Putamen (tissue), 1 donor: ENCODE measurements at places on chromosomes 1 and 21.
A peak's percentile ranks its signal among the peaks of the same experiment; 100 is the strongest.

- DNase-seq: no peak
Observed at GRCh38 chr21:29359718-29360117, 61.0 kb downstream of the BACH1 start.

GRCh38 chr1:217275655-217276398 is 355.1 kb downstream of the GPATCH2 start:
- DNase-seq: no peak

GRCh38 chr1:211951856-211952255 is 83.5 kb downstream of the INTS7 start:
- no peak for DNase-seq

- no peak for DNase-seq
Observed at GRCh38 chr1:183419399-183419798, 1.2 kb upstream of the NMNAT2 start.

DNA sequence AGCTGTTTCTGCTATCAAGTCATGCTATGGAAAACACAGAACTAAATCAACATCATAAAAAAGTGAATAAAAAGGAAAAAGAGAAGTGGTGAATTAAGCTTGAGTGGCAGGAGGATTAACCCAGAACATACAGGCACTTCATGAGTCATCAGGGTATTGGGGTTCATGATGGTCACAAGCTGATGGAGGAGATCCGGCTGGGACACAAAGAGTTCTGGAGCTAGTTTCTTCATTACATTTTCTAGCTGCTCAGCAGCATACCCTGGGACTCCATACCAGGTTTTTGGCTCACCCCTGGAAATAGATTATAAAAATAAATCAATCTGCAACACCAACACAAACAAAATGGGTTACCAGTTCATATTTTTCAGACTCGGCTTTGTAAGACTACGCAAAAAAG is 42.5 kb upstream of the SYT2 start:
- no peak for DNase-seq

GRCh38 chr1:50148142-50148923 is 39.6 kb downstream of the ELAVL4 start:
- DNase-seq: no peak

GRCh38 chr1:244863491-244864252 is 671 bp downstream of the HNRNPU start:
- peak; percentile 22 for DNase-seq

- peak; percentile 52 for DNase-seq
Observed at GRCh38 chr1:154407198-154408091, 2.3 kb downstream of the IL6R start.

DNA sequence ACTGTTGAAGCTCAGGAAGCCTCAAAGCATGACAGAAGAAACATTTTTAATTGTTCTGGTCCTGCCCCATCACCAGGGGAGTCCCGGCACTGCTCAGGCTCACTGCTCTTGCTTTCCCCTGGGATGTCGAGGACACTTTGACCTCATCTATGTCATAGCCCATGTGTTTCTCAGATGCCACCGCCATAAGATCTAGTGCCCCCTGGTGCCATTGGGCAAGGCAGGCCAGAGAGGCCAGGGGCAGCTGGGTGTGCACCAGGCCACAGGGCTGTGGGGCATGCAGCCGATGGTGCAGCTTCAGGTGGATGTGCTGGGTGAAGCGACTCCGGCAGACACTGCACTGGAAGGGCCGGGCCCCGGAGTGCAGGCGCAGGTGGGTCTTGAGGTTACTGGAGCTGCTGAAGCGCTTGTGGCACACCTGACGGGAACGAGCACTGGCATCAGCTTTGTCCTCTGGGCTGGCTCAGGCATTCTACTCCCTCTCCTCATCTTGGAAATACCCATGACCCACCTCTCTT is 7.7 kb upstream of the CRYBG2 start:
- no peak for DNase-seq

DNA sequence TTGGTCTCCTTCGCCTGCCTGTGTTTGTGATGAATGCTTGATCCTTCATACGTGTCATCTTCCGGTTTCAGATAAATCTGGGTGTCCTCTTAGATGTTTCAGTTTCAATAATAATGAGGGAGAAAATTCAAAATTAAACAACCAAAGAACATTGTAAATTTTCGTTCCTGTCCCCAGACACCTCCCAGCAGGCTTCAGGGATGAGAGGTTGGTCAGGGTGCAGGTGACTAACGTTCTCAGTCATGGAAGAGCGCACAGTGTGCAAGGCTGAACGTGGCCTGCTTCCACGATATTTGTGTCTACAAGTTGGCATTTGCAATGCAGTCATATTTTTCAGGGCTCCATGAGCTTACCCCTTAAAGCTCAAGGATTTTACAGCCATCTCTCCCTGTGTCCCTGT is 147.1 kb upstream of the ARHGEF16 start:
- DNase-seq: no peak

DNA sequence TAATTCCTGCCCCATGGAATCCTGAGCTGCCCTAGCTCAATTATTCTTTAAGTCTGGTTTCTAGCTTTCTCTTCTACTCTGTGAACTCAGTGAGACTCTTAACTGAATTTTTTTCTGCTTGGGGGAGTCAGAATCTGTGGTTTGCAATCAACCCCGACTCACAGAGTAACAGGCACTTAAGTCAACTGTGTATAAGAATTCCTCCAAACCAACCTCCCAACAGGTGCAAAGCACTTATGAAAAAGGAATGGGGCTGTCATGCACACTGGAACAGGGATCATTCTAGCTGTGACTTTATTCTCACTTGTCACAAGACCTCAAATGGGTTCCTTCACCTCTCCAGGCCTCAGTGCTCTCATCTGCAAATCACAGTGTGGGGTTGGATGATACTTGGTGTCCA is 60.3 kb upstream of the SYT6 start:
- no peak for DNase-seq

DNA sequence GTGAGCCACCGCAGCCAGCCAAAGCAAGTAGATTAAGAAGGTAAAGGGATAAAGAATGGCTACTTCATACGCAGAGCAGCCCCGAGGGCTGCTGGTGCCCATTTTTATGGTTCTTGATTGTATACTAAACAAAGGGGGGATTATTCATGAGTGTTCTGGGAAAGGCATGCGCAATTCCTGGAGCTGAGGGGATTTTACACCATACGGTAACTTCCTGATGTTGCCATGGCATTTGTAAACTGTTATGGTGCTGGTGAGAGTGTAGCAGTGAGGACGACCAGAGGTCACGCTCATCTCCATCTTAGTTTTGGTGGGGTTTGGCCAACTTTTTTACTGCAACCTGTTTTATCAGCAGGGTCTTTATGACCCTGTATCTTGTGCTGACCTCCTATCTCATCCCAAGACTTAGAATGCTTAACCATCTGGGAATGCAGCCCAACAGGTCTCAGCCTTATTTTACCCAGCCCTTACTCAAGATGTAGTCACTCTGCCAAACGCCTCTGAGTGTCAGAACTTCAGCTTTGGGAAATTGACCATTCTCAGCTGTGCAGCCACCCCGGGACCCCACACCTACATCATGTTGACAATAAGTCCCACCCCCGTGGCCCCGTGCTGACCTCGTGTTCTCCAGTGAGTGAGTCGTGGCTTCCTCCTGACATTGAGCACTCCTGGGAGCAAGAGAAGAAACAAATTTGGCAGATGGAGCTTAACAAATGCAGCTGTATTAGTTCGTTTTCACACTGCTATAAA is 149.4 kb upstream of the COL6A1 start:
- DNase-seq: no peak

- peak; percentile 77 for DNase-seq
Observed at GRCh38 chr1:43547538-43548072, 16.9 kb downstream of the PTPRF start.

GRCh38 chr1:45530632-45531135 is 9.0 kb upstream of the PRDX1 start:
- no peak for DNase-seq

GRCh38 chr1:17609529-17609928 is 70.0 kb downstream of the ARHGEF10L start:
- DNase-seq: no peak

DNA sequence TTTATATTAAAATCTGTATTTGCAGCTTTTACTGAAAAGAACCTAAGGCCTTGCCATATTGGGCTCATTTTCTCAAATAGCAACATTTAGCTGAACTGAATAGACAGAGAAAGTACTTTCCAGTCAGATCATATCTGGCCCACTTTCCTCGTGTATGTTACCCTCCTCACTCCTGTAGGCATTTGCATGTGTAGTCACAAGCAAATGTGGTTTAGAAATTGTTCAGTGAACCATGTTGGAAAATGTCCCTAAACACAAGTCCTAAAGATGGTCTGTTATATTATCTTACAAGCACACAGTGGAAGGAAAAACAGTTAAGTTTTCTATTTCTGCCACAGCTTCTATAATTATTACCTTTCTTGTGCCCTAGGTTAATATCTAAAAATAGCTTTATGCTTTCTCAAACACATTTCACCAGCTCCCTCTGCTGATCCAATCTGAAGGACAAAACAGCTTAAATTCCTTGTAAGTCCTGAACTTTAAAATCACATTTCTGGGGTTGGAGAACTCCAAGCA is 606 bp upstream of the FMO4 start:
- DNase-seq: no peak

DNA sequence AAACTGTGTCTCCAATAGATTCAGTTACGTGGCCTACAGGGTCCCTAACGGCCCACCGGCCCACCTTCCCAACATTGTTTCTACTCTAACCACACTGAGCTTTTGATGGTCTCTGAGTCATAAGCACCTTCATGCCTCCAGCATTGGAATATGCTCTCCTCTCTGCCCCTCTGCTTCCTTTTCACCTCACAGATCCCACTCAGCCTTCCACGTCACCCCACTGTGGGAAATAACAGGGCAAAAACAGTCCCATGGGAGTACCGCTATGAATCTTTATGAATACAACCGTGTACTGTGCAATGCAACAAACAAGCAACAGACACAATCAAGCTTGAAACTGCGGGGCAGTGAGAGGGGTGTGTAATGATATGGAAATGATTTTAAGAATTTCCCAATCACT is 5.3 kb upstream of the SARS1 start:
- no peak for DNase-seq

DNA sequence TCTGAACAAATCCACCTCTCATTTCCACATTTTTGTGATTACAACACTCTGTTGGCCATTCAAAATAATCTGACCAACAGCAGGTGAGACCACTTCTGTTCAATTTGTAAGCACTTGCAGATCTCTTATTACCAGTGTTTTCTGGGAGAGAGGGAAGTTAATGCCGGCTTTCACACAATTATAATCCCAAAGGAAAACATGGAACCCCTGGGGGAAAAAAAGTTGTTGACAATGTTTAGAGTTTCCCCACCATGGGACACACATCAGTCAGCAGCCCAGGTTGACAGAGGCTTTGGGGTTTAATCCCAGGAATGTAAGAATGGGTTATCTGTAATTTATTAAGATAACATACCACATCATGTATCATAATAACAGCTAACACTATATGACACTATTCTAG is 68.4 kb upstream of the TNFSF4 start:
- DNase-seq: no peak

- no peak for DNase-seq
Observed at GRCh38 chr1:196105901-196106300, 502.3 kb downstream of the KCNT2 start.

GRCh38 chr1:237031480-237031879 is 10.5 kb upstream of the RYR2 start:
- DNase-seq: no peak

- no peak for DNase-seq
Observed at GRCh38 chr1:178544531-178544930, 31.6 kb downstream of the TEX35 start.

GRCh38 chr1:207002724-207003146 is 29.8 kb downstream of the C1orf116 start:
- no peak for DNase-seq
